ENCODE measurements at places on chromosomes 6 and 20.
A peak's percentile ranks its signal among the peaks of the same experiment; 100 is the strongest.

DNA sequence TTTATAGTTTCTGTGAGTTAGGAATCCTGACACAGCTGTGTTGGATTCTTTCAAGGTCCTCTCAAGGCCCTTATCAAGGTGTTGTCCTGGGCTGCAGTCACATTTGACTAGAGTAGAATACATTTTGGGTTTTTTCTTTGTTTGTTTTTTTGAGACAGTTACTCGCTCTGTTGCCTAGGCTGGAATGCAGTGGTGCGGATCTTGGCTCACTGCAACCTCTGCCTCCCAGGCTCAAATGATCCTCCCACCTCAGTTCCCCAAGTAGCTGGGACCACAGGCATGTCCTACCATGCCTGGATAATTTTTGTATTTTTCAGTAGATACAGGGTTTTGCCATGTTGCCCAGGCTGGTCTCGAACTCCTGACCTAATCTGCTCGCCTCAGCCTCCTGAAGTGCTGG is 15.7 kb downstream of the NFYA start:
- no peak for DNase-seq

DNA sequence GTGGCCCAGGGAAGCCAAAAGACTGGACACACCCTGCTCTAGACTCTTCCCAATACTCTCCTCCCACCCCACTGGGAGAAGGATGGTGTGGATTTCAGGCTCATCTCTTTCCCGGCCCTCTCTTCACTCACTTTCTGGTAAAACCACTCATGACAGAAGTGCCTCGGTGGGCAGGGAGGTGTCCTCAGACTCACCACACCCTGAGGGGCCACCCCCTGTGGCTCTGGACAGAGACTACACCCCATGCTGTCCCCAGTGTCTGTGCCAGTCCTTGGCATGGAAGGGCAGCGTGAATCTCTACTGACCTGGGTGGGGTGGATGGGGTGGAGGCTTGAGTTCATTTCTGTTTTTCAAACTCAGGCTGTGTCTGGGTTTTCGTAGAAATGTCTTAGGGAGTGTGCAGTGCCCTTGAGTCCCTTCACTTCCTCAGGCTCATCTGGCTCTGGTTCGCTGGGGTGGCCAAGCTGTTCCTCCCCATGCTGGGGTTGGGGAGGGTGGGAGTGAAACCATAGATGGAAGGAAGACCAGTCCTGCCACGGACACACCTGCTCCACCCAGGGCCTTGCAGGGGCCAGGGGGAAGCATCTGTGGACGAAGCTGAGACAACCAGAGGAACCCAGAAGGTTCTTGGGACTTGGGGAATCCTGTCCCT is 59.1 kb downstream of the EZR start:
- no peak for DNase-seq

GRCh38 chr6:151494235-151494935 is 568 bp downstream of the CCDC170 start:
- DNase-seq, result peak; percentile 38

GRCh38 chr6:131398176-131398575 is 174.8 kb upstream of the ARG1 start:
- DNase-seq, result no peak

DNA sequence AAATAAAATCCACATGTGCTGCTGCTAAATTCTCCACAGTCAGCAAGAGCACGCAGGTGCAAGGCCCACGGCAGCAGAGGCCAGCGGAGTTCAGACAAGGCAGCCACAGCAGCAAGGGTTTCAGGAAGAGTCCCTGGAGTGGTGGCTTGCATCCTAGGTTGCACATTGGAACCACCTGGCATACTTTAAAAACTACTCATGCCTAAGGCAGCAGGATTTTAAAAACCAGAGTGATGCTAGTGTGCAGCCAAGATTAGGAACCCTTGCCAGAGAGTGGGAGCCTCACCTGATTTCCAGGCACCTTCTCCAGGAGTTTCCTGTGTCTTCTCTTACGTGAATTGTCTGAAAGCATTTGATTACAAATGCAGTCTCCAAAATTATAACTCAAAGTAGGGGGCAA is 104.0 kb upstream of the GPR6 start:
- DNase-seq, result no peak

DNA sequence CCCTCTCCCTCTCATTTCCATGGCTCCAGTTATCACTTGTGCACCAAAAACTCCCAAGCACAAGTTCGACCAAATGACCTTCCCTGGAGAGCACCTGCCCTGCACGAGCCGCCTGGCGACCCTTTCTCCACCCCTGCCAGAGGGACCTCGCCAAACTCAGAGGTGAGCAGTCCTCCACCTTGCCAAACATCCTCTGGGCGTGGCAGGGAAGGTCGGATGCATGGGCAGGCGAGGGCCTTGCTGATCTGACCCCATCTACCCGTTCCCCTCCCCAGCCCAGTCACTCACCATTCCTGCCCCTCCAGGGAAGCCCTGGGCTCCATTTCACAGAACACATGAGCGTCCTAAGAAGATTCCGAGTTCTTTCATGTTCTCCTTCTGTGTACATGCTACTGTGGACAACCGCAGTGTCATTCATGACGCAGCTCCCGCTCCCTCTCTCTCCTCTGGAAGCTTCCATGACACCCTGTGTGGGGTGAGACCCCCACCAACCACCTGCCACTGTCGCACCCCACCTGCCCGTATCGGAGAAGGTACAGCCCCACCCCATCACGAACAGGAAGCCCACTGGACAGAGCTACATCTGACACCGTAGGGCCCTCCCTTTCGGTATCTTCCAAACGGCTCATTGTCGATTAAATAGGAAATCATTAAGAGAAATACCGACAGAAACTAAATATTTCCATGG is 104.3 kb downstream of the DACT2 start:
- DNase-seq, result no peak

DNA sequence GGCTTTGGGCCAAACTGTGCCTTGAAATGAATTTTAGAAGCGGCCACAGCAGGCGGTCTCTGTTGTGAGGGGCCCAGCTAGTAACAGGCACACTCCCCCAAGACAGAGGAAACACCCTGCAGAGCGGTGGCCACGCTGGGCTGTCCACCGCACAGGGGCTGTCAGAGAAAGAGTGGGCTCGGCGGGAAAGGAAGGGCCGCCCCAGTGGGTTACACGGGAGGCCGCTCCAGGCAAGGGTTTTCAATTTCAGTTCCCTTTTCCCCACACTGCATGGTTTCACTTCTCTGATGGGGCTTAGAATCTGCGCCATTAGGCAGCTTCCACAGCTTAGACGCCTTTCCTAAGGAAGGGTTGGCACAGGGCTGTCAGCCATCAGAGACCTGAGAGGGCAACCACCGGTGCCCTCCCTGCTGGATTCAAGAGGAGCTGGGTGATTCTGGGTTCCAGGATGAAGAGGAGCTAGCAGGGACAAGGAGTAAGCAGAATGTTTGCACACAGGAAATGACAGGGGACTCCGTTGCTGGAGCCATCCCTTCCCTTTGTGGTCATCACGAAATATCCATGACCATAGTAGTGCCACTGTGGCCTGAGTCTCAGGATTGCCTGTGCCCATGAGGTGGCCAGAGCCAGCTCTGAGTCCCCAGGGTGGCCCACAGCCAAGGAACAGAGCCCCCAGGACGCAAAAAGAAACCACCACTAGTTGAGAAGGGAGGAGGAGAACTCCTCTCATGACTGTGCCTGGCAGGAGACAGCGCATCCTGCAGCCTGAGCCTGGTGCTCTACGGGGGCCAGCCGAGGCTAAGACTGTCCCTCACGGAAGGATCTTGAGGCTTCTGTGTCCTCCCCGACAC is 282.7 kb downstream of the NRN1 start:
- DNase-seq, result no peak

GRCh38 chr6:84581494-84582259 is 182.7 kb downstream of the TBX18 start:
- DNase-seq, result peak; percentile 21

GRCh38 chr6:142627474-142627873 is 317.5 kb downstream of the HIVEP2 start:
- no peak for DNase-seq

DNA sequence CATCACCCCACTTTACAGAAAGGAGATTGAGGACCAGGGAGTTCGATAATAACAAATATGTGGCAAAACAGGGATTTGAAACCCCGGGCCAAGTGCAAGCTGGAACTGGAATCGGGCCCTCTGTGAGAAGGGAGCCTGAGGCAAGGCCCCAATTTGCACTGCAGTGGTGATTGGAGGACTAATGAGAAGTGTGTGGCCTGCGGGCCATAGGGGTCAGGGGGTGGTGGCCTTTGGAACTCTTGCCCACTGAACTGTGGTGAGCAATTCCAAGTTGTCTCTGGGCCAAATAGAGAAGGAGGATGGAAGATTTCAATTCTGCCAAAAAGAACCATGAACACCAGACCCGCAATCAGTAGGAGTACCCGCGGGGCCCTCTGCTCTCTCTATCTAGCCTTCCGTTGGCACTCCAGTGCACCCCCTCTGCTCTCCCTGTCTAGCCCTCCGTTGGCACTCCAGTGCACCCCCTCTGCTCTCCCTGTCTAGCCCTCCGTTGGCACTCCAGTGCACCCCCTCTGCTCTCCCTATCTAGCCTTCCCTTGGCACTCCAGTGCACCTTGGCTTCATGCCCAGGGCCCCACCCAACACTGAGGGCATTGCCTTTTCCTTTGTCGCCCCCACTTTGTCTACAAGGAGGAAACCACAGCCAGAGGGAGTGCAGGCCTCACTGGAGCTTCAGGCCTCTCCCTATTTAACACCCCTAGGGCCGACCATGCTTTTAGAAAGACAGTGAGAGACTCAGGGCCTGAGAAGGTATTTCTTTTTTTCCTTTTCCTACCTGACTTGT is 6.0 kb upstream of the PTPRA start:
- no peak for DNase-seq

GRCh38 chr20:24684421-24684871 is 215.0 kb downstream of the SYNDIG1 start:
- no peak for DNase-seq

DNA sequence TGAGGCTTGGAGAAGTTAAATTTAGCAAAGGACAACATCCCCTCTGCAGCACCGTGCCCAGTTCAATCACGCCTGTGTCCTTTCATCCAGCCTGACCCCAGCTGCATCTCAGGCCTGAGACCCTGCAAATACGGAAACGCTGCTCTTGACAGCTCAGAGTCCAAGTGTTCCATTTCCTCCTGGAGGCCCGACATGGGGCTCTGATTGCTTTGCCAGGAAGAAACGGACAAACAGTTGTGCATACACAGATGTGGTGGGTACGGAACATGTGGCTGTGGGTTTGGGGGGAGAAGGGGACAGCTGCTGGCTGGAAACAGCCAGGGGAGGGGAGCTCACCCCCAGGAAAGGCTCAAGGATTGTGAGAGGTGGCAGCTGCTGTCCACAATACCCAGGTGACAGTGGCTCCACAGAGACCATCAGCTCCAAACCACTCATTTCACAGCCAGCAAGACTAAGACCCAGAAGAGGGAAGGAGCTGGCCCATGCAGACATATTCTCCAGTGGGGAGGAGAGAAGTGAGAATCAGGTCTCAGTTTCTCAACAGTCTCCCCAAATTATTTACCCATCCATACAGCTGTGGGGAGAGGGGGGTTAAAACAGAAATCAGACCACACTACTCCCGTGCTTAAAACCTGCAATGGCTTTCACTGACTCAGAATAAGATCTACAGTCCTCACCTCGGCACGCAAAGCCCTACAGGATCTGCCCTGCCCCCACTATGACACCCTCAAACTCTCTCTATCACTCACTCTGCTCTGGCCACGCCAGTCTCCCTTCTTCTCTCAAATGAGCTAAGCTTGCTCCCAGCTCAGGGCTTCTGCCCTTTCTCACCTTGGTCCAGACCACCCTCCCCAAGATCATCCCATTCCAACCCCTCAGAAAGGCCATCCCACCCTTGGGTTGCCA is 89.1 kb downstream of the PREX1 start:
- DNase-seq, result no peak

DNA sequence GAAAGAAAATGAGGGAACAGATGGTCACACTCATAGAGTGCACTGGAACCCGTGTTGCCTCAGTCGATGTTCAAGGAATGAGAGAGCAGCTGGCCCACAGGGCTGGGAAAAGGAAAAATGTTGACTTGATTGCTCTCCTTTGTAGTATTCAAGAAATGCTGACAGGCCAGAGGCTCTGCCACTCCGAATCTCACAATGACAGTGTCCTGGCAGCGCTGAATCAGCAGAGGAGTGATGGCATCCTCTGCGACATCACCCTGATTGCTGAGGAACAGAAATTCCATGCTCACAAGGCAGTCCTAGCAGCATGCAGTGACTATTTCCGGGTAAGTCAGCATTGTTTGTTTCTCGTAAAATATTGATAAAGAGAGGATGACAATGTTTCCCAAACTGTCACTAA is 51.3 kb downstream of the KLHL32 start:
- DNase-seq, result no peak

- no peak for DNase-seq
These were observed 103.7 kb downstream of the TPBG start for GRCh38 chr6:82467338-82467737.

DNA sequence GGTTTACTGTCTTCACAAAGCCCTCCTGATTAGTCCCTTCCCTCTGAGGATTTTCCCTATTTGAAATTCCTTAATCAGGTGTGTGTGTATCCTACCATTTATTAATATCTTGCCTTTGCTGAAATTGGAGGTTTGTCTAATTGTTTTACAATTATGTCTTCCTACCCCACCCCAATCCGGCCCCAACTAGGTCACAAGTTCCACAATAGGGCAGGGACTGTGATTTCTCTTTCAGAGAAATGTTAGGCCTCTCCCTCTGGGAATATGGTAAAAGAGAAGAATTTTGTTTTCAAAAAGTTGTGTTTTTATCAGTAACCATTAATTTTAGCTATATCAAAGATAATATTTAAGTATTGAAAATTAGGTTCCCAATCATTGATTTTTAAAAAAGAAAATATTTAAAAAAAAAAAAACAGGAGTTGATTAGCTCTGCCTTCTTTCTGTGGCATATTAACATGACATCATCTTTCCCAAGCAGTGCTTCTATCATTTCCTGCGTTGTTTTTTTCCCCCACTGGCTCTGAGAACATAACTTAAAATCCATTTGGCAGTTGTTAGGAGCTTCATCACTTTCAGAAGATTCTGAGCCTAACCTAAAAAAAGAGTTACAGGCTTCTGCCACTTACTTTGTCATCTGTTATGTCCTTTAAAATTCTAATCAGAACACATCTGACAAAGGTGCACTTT is 36.1 kb downstream of the BLOC1S5 start:
- DNase-seq, result no peak

DNA sequence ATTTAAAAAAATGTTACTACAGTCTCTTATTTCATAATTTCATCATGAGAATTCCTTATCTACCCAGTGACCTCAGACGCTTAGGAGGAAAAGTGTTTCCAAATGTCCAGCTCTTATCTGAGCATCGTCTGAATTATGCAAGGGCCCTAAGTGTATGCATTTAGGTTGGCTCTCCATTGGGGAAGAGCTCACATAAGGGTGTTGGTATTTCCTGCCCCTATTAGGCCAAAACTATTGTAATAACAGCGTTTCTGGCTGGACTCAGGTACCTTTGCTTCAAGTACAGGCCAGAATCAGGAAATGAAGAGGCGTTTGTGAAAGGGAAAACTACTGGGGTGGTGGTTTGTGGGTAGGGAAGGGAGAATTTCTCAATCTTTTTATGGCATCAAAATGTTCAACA is 40.4 kb upstream of the SGK1 start:
- no peak for DNase-seq

Measured in AG08396 (cell line).